ENCODE measurements at places on chromosomes 12 and 14. TPM values are rescaled to one million over a fixed set of nuclear protein-coding genes. Genes with fewer than 3 reads are reported as not detected.

- DNase-seq, result no peak
These were observed 8.0 kb downstream of the PTPN21 start for GRCh38 chr14:88546621-88547385.

The PAX9 gene
- polyA plus RNA-seq, result not detected

DNA sequence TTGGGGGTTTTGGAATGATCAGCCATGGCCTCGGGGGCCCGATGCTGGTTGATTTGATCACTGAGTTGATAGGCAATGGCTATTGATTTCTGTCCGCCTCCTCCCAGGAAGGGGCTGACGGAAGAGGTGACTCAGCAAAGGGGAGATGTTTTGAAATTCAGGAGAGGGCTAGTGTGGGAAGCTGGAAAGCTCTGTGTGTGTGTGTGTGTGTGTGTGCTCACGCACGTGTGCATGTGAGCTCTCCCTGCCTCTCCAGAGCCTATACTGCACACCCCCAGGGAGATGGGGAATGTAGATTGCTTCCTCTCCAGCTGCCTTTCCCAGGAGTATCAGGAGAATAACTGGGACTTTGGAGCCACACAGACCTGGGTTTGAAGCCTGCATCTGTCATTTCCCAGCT is 184.9 kb upstream of the MYL2 start:
- no peak for DNase-seq

DNA sequence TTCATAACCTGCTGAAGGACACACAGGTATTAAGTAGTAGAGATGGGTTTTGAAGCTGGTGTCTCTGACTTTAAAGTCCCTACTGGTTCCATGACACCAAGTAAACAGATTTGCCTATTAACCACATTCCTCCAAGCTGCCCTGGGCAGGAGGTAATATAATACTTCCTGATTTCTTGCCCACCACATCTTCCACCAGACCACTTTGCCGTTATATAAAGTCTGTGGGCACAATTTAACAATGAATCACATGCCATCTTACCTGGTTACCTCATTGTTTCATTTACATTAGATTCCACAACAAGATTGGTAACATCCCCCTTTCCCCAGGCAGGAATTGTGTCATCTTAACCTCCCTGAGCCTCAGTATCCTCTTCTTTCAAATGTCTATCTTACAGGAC is 900 bp upstream of the LRRC23 start:
- DNase-seq, result no peak

GRCh38 chr12:90084018-90084417 is 375.4 kb upstream of the ATP2B1 start:
- DNase-seq, result no peak

The LRRC10 gene
- polyA plus RNA-seq, result not detected

DNA sequence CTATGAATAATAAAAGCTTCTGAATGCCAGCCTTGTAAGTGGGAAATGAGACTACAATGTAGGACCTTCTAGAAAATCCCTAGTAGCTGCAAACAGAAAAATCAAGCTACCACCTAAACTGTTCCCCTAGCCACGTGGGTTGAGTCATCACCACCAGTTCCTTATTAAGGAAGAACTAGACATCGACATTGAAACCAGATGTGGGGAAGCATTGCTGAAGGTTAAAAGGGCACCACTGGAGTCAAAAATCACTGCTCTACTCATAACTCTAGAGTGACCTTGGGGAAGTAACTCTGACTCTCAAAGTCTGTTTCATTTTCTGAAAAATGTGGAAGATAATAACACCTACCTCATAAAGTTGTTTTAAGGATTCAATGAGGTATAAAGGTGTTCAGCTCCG is 9.4 kb upstream of the CNIH1 start:
- DNase-seq, result no peak

DNA sequence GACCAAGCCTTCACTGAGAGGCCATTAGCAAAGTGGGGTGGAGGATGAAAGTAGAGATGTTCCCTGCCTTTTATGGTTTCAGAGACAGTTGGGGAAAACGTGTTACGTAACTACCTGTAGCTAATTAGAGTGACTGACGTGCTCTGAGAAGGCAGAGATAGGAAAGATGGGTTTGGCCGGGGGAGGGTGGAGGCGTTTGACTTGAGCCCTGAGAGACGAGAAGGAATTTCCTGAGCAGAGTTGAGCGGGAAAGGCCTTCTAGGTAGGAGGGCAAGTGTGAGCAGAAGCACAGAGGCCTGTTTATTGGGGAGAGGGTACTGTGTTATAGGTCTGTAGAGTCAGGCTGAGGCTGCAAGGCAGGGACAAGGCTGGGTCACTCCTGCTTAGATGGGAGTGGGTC is 8.6 kb downstream of the TUNAR start:
- DNase-seq, result no peak

The HEATR5A gene
- 8.0 TPM for polyA plus RNA-seq

- no peak for DNase-seq
These were observed 9.4 kb downstream of the CFAP251 start for GRCh38 chr12:121927813-121928212.

GRCh38 chr12:78829690-78830089 is 34.9 kb upstream of the SYT1 start:
- DNase-seq, result no peak

The DPF3 gene
- 2.3 TPM for polyA plus RNA-seq

The MMP17 gene
- polyA plus RNA-seq, result 0.82 TPM

DNA sequence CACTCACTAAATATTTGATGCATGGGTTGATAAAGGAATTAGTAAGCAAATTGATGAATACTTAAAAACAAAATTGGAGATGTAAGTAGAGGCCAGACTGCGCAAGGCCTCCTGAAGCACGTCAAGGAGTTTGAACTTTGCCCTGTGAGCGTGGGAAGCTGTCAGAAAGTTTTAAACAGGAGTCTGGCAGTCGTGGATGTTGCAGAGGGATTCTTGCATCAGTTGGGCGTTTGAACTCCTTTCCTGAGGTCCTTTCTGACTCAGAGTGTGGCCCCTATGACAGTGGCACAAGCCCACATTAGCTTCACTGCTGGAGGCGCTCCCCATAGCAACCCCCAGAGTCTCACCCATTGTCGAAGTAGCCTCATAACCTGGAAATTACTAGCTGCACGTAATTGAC is 17.9 kb upstream of the IL22 start:
- no peak for DNase-seq

The C1QL4 gene
- not detected for polyA plus RNA-seq

DNA sequence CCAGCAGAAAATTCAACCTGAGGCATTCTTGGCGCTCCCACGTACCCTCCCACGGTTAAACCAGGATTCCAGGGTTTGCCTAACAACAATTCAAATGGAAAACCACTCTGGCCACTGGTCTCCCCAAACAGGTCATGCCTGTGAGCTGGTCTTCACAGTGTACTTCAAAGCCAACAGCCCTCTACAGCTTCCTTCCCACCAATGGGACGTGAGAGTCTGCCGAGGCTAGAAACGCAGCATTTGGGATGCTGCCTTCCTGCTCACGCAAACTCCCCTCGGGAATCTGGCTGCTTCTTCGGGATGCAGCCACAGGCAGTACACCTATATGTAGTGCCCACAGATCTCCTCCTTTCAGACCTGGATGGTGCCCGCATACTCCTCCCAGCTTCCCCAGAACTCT is 149.1 kb downstream of the KLHL28 start:
- DNase-seq, result no peak

GRCh38 chr12:54625598-54625997 is 9.1 kb downstream of the LACRT start:
- DNase-seq, result no peak

The STAB2 gene
- polyA plus RNA-seq, result not detected

The RNF212B gene
- polyA plus RNA-seq, result 2.8 TPM

GRCh38 chr14:103697206-103697602 is 18.0 kb downstream of the XRCC3 start:
- DNase-seq, result no peak

GRCh38 chr12:91127751-91128150 is 16.5 kb upstream of the LUM start:
- no peak for DNase-seq

GRCh38 chr12:106425061-106425702 is 67.6 kb downstream of the POLR3B start:
- DNase-seq, result no peak

DNA sequence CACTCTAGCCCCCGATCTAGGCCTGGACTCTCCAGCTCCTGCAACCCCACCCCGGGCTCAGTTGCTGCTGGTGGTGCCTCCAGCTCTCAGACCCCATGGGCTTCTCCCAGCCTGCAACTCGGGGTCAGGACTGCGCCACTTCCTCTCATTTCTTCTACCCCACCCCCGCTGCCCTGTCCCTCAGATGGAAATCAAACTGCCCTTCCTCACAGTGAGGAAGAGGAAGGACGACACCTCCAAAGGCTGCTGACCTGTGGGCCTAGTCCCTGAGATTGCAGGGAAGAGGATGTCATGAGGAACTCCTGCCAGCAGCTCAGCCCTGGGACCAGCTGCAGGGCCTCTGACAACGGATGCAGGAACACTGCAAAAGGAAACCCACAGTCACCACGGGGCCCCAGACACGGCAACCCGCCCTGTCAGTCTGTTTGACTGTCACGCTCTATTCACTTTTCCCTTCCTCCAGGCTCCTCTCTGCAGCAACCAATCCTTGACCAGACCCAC is 29.3 kb upstream of the PNMA1 start:
- DNase-seq, result no peak

DNA sequence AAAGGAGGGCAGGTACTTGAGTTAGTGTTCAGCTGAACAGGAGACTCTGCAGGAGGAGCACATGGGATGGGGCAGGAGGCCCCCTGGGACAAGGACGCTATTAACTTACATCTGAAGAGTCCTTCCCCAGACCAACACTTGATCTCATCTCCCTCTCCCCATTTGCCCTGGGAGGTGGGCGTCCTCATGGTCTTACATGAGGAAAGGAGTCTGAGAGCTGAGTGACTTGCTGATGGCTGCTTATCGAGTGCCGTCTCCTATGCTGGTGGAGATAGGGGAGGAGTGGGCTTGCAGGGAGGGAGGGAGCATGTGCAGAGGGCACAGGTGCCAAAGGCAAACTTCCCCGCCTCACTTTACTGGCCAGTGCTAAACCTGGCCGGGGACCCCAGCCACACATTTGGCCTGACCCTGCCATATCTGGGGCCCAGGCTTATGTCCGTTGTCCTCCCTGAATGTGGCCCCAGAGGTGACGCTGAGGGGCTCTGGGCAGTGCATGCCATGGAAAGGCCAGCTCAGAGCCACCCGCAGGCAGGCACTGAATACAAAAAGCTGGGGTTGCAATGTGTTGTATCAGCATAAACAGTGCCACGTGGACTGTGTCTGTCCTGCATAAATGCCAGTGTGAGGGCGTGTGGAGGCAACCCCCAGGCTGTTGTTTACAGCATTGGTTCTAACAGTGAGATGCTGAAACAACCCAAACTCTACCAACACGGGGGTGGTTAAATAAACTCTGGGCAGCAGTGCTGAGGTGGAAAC is 29.4 kb downstream of the FAIM2 start:
- no peak for DNase-seq

GRCh38 chr12:20372326-20373096 is 4.2 kb downstream of the PDE3A start:
- no peak for DNase-seq

The TAS2R43 gene
- not detected for polyA plus RNA-seq

DNA sequence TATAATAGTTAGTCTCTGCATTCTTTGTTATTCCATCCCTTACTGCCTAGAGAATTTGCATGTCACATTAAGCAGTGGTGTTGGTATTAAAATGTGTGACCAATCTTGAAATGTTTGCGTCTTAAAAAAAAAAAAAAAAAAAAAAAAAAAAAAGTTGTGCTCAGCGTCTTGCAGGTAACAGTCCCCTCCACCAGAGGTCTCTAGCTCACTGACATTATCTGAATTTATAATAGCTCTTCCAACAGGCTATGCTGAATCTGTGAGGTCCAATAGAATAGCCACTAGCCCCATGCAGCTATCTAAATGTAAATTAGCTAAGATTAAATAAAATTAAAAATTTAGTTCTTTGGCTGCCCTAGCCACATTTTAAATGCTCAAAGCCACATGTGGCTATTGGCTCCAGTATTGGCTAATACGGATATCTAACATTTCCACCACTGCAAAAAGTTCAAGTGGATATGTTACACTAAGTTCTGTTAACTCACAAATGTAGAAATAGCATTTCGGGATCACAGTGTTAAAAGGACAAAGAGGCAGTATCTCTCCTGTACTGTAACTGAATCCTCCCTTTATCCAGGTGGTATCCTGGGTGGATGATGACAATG is 28.7 kb downstream of the NKX2-8 start:
- no peak for DNase-seq

The LRRIQ1 gene
- 2.4 TPM for polyA plus RNA-seq

GRCh38 chr12:103973909-103974308 is 8.2 kb downstream of the TDG start:
- DNase-seq, result no peak

- DNase-seq, result no peak
These were observed 1021.5 kb downstream of the TMEM121 start for GRCh38 chr14:106547735-106548434.

The INHBE gene
- 0.30 TPM for polyA plus RNA-seq

The NDRG2 gene
- 209 TPM for polyA plus RNA-seq

DNA sequence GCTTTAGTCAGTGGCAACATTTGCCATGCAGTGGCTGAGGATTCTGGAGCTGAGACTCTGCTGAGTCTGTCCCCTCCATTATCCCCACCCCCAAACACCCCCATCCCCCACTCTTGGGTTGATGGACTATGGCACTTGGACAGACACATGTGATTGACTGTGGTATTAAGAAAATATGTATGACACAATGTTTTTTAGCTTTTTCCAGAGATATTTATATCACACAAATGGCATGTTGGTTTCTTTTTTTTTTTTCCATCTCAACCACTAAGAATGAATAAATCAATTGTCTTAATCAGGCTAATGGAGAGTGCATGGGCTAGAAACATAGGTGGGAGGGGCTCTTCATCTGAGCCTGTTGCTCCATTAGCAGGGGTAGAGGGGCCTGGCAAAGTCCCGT is 30.7 kb upstream of the MAP1LC3B2 start:
- DNase-seq, result no peak

DNA sequence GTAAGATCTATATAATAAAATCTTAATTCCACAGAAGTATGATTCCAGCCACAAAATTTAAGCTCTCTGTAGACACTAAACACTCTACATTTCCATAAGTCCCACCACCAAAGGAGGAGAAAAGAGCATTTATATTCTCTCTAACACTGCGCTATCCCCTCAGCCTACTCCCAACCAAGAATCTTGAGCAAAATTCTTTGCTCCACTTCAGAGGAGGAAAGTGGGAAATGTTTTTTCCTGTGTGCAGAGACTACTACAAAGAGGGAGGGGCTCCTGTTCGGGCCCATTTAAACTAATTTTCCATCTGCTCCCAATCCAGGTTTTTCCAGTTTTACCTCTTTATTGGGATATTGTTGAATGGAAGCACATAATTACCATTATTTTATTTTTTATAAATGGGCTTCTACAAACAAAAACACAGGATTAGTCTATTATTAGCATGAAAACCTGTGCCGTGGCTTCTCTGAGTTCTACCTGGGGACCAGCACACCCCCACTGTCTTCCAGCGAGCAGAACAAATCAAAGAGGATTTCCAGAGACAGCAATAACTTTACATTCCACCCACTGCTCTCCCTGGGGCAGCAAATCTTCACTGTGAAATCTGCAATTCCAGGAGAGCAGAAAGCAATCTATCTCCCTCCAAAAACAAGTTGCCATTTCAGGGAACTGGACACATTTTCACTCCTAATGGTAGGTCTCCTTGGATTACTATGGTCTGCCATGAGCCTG is 174.0 kb downstream of the DAD1 start:
- no peak for DNase-seq

GRCh38 chr12:78835493-78835892 is 29.1 kb upstream of the SYT1 start:
- no peak for DNase-seq
